Activated T-cell treated with anti-CD3 and anti-CD28 coated beads, Interleukin-2, amount 50 U/mL, for 48 hours (primary cell): ENCODE measurements at places on chromosomes 3 and 15.

DNA sequence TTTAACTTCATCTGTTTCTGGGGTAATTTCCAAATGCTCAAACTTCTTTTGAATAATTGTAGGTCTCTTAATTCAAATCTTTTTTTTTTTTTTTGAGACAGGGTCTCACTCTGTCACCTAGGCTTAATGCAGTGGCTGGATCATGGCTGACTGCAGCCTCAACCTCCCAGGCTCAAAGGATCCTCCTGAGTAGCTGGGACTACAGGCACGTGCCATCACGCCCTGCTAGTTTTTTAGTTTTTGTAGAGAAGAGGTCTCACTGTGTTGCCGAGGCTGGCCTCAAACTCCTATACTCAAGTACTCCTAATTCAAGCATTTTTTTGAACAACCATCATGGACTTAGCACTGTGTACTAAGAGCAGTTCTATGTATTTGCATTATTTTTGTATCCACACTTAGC, 3.8 kb upstream of the SIAH2 start:
- no peak for DNase-seq

DNA sequence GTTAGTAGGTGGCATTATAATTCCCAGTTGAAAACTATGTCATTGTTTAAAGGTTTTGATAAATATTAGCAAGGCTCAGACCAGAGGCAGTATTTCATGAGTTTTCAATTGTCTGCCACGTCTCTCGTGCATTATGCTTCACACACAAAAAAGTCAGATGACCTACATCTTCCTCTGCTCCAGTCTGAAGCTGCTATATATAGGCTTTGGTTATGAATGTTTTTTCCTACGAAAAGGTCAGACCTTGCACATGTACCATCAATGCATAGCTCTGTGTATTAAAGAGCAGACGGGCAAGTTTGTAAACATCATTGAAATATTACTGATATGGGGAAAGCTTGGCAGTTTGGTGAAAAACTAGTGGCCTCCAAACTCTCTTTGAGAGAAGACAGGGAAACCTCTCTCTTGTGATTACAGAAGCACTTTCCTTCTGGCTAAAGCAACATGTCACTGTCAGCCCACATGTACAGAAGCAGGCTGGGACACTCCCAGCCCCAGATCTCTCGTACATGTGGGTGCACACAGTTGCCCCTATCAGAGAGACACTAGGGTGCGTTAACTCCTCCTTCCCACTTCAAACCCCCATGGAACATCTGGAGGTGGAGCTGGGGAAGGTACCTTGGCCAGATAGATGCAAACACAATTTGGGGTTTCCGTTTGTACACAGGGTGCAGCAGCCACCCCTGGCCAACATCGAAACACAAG, 184.0 kb upstream of the BCL6 start:
- DNase-seq = no peak

- no peak for DNase-seq
These were observed 64.0 kb downstream of the MESD start for GRCh38 chr15:80925597-80926059.

GRCh38 chr3:53253707-53254508, 1.9 kb downstream of the TKT start:
- no peak for DNase-seq

DNA sequence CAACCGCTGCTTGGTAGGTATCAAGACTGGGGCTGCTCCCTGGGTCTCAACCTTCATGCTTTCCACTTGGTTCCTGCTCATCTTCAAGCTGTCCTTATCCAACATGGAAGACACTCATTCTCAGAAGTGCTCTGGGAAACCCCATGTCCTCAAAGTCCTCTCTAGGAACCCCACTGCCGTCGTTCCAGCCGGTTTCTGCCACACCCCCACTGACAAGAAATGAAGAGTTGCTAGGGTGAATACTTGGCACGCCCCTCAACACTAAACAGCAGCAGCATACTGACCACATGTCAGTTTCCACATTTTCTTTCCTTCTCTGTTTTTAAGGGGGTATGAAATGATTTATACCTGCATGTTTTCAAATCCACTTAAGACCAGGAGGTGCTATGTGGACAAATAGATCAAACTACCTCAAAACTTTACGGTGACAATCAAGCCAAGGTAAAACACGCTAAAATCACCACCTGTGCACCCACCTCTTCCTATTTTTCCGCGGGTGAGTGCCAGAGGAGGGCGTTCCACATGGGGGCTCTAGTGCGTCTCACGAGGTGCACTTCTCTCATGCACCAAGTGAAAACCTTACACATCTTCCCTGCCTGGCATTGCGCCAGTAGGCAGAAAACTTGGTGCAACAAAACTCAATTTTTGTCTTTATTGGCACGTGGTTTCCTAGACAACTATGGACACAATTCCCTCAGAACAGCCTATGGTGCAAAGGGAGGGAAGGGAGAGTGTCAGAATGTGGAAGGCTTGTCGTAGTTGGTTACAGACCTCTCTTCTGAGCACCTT, 125.1 kb downstream of the TJP1 start:
- no peak for DNase-seq

DNA sequence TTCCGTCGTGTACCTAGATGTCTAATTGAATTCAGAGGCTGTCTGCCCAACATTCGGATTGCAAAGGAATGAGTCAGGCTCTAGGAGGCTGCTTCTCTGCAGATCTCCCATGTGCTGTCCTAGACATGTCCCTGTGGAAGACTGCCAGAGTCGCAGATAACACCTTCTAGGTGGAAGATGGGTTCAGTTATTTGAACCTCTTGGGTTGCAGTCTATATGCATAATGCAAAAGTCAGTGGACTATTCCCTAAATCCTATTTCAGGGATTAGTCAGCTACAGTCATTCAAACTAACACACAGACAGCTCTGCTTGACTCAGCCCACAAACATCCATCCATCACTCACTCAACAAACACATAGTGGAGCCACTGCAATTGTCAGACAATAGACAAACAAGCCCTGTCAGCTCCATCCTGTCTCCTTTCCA, 300.0 kb upstream of the CTNNB1 start:
- no peak for DNase-seq

GRCh38 chr15:82881747-82882146, 70.8 kb downstream of the HOMER2 start:
- DNase-seq = no peak

DNA sequence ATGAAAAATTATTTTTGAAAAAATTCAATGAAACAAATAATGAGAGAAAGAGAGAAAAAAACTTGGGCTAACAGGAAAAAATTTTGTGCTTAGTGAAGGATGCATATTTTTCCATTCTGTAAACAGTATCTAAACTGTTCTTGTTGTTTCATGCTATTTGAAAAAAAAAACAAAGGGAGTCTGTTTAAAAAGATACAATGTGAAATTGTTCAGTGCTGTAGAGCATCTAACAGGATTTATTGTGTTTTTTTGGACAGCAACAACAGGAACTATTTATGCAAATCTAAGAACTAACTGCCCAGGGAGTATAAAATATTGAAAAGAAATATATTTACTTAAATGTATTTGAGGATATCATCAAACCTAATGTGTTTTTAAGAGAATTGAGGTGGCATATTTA, 55.1 kb downstream of the PEX5L start:
- no peak for DNase-seq

DNA sequence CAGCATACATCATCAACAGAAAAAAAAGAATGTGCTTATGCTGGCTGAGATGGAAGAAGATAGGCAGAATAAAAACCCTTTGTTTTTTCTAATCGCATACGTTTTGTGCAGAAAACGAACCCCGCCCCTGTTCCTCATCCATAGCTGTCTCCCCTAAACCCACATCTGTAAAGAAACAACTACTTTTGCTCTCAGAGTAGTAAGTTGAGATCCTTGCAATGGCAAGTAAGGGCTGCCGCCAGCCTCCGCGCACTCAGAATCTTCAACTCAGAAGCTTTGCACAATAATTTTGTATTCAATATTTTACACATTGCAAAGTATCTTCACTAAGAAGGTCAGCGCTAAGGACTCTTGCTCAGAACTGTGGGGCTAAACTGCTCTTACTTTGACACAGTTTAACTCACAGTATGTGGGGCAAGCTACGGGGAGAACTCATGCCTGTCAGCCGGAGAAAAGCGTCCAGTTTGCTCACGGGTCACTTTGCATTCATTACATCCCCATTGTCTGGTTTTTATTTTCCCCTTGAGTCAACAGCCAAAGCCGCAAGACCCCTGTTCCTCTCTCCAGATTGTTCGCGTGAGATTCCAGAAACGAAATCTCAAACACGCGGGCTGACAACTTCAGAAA, 1.0 kb downstream of the LYSMD4 start:
- DNase-seq = no peak

- no peak for DNase-seq
These were observed 31.8 kb downstream of the ABHD6 start for GRCh38 chr3:58269356-58269755.

GRCh38 chr3:108719178-108719806, 37.9 kb downstream of the RETNLB start:
- no peak for DNase-seq

GRCh38 chr15:39285071-39285470, 295.8 kb upstream of the THBS1 start:
- no peak for DNase-seq

DNA sequence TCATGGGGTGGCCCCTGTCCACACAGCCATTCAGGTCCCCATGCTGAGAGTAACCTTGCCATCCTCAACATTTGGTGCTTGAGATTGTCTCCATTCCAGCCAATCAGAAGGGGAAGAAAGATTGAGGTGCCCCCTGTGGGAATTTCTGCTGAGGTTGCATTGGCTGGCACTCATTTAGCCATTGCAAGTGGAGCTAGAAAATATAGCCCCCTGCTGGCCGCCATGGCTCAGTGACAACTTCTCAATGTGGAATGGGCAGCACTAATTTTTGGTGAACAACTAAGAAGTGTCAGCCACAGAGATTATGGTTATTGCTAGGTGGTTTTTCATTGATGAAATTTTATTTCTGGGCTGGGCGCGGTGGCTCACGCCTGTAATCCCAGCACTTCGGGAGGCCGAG, 22.0 kb downstream of the COL6A6 start:
- DNase-seq = peak; percentile 56

GRCh38 chr15:79117442-79118204, 27.0 kb upstream of the RASGRF1 start:
- DNase-seq = no peak

DNA sequence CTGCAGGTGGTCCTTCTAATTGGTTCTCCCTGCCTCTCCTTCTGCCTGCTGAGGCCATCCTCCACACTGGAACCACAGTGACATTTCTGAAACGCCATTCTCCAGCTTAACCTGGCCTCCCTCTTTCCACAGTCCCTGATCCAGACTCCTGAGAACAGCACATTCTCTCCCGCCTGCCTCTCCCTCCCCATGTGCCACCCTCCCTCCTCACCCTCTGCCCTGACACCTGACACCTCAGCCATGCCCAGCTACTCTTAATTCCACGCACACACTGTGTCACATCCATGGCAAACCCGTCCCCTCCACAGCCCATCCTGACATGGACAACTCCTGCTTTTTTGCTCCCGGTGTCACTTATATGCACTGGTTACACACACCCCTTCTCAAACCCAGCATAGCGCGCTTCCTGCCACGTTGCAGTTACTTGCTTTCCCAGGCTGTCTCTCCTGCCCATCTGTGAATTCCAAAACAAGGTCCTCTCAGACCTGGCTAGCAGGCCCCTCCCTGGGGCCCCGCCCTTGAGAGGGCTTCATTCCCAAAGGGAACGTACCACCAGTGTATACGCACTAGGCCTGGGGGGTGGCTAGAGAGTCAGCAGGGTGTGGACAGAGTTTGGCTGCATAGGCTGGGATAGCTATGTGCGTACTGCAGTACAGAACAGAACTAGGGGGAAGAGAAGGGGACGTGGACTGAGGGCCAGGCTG, 92.7 kb upstream of the BLM start:
- DNase-seq = no peak

GRCh38 chr3:107206141-107206540, 171.1 kb upstream of the CCDC54 start:
- no peak for DNase-seq

- DNase-seq = no peak
These were observed 67.3 kb upstream of the DCBLD2 start for GRCh38 chr3:98968824-98969223.

GRCh38 chr3:188084752-188085583, 69.0 kb upstream of the LPP start:
- no peak for DNase-seq
